T-helper 17 cell (primary cell): ENCODE measurements at places on chromosomes 7 and 10. TPM values are rescaled to one million over a fixed set of nuclear protein-coding genes. Genes with fewer than 3 reads are reported as not detected.
A peak's percentile ranks its signal among the peaks of the same experiment; 100 is the strongest.

DNA sequence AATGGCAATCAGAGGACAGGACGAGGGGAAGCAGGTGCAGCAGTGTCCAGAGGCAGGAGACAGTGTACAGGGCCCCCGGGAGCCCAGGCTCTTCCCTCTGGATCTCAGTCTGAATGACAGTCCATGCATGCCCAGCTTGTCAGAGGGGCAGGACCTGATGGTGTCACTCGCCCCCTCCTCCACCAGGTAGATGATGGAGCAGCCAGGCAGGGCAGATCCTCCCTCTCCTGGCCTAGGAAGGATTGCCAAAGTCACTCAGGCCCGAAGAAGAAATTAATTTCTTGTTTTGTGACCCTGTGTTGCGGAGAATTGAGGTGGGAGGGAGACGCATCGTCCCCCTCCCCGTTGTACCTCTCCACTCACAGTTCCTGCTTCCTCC, 4.0 kb downstream of the VSTM4 start:
- H3K4me3 ChIP-seq, result no peak overlapping the region
- peaks cover 46% of the 10 kb centered on the region for H3K27me3 ChIP-seq
- no peak for DNase-seq
- peaks cover 2% of the 10 kb centered on the region for H3K4me1 ChIP-seq

HOXA4 gene
- 0.26 TPM for total RNA-seq

DNA sequence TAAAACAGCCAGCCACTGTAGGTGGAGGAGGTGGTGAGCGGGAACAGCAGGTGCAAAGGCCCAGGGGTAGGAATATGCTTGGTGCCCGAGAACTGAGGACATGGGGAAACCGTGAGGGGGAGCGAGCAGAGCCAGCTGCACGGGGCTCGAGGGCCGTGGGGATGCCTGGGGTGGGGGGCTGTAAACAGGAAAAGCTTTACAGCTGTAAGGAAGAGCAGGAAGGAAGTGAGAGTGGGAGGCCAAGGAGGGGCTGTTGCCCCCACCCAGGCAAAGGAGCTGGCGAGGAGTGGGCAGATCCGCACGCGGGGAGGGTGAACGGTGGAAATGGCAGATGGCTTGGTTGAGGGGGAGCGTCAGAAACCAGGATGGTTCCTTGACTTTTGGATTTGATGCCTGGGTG, 34.4 kb downstream of the ZMIZ1 start:
- no peak for DNase-seq
- peaks cover 52% of the 10 kb centered on the region for H3K4me1 ChIP-seq
- no peaks in the 10 kb centered on the region for H3K36me3 ChIP-seq
- peak overlapping the region; percentile 80 for H3K4me3 ChIP-seq
- H3K27ac ChIP-seq, result peak overlapping the region; percentile 78
- no peaks in the 10 kb centered on the region for H3K27me3 ChIP-seq

GRCh38 chr7:150824379-150825177, 24.0 kb downstream of the TMEM176A start:
- no peak overlapping the region for H3K4me3 ChIP-seq
- no peak overlapping the region for H3K27ac ChIP-seq
- H3K36me3 ChIP-seq, result peaks cover 2% of the 10 kb centered on the region
- DNase-seq, result no peak

- no peak for DNase-seq
- no peak overlapping the region for H3K4me3 ChIP-seq
- no peak overlapping the region for H3K27ac ChIP-seq
- no peaks in the 10 kb centered on the region for H3K36me3 ChIP-seq
- no peaks in the 10 kb centered on the region for H3K27me3 ChIP-seq
- H3K4me1 ChIP-seq, result no peaks in the 10 kb centered on the region
Measured at GRCh38 chr10:76388321-76389023, 957.0 kb downstream of the LRMDA start.

RARRES2 gene
- not detected for total RNA-seq

GRCh38 chr10:114714281-114714741, 56.2 kb upstream of the ABLIM1 start:
- H3K36me3 ChIP-seq, result peaks cover 3% of the 10 kb centered on the region
- peaks cover 45% of the 10 kb centered on the region for H3K27me3 ChIP-seq
- DNase-seq, result no peak
- no peak overlapping the region for H3K4me3 ChIP-seq

PTPRZ1 gene
- not detected for total RNA-seq
